EH (cell line): ENCODE measurements at places on chromosomes 1 and 21.

- DNase-seq, result peak; percentile 76
Measured at GRCh38 chr1:33094971-33095604, 14.1 kb downstream of the AZIN2 start.

GRCh38 chr1:169949139-169949538, 55.4 kb upstream of the SCYL3 start:
- DNase-seq, result peak; percentile 61

- peak; percentile 86 for DNase-seq
Measured at GRCh38 chr1:177847843-177848242, 122.0 kb downstream of the SEC16B start.

DNA sequence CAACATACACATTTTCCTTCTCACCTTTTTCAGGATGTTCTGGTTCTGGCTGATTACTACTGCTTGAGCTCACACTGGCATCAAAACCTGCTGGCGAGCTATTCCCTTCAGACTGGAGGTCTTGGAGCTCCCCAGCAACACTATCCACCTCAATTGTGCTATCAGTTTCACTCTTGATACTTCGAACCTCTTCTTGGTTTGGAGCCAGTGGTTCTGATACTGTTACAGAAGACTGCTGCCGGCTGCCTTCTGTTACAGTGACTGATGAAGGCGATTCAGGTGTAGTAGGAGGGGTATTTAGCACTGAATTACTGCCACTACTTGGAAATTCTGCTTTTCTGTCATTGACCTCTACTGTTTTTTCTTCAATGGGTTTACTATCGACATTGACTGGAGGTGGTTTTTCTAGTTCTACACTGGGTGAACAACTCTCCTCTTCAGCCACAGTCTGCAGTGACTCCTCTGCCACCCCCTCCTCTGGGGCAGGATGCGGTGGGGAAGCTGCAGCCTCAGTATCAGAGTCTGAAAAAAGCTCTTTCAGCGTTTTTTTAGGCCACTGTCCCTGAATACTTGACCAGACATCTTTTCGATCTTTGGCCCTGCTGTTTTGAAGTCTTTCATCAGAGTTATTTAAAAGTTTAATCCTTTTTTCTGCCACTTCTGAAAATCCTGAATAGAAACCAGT, 20.7 kb upstream of the RBM34 start:
- no peak for DNase-seq

- no peak for DNase-seq
Measured at GRCh38 chr1:205811660-205812059, 1.3 kb downstream of the SLC41A1 start.

DNA sequence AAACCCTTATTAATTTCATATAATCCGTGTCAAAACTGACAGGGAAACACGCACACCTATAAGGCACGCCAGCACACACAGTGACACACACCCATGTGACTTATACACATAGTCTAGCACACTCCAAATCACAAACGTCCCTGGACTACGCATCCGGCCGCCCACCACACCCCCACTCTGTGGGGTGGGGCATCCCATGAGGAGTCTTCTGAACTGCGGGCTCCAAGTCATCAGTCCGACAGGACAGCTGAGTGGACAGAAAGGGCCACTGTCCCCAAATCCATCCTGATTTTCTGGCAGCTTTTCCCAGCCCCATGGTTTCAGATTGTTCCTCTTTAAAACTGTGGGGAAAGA, 829 bp downstream of the PEA15 start:
- peak; percentile 80 for DNase-seq

DNA sequence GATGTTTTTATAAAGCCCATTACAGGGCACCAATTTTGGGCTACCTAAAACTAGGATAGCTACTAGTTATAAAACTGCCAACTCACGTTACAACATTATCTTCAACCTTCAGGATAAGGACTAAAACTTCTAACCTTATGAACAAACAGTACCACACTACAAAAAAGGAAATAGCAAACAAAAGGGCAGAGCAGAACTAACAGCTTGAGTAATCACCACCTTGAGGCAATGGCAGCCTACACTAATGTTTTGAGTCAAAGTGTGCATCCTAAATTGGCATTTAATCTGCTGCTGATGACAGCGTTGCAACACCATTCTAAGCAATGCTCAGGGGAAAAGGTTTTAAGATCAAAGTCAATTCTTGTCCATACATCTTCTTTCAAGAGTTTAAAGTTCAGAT, 27.2 kb downstream of the PTP4A2 start:
- DNase-seq, result no peak

GRCh38 chr1:61241973-61242381, 159.6 kb downstream of the NFIA start:
- DNase-seq, result no peak

GRCh38 chr1:226063224-226063976, 884 bp downstream of the H3-3A start:
- DNase-seq, result peak; percentile 63

- DNase-seq, result peak; percentile 82
Measured at GRCh38 chr1:192826791-192827546, 18.1 kb downstream of the RGS2 start.

DNA sequence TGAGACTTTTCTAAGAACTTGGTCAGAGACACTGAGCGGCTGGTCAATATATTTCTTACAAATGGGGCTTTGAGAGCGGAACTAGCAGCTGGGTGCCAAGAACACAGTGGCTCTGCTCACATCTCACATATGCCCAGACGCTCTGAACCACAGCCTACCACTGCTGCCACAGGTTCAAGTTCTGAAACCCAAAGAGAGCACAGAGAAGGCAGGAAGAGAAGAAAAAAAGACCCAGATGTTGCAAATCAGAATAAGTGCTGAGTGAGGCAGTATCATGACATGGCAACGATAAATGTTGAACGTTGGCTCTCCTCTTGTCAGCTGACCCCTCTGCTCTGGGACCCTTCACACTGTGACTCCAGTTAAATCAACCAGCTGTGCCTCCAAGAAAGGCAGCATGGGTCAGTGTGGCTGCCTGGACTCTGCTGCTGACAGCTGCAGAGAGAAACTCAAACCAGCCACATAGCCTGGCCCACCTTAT, 26.4 kb downstream of the HIVEP3 start:
- no peak for DNase-seq

DNA sequence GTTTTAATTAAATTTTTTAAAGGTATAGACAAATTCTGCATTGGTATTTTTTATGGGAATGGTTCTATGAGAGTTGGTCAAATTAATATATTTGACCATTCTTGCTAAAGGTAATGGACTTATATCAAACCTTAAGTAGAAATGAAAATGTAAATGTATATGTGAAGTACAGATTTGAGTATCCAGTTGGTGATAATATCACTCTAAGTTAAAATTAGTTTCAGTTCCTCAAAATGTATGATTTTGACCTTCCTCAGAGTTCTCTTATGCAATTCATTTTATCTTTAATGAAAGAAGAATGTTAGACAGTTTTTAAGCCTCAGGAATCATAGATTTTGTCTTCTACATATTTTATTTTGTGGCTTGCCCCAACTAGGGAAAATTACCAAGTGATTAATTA, 1291.5 kb upstream of the B3GALT2 start:
- DNase-seq, result no peak

- DNase-seq, result peak; percentile 55
Measured at GRCh38 chr1:26790551-26790953, 2.8 kb downstream of the PIGV start.

DNA sequence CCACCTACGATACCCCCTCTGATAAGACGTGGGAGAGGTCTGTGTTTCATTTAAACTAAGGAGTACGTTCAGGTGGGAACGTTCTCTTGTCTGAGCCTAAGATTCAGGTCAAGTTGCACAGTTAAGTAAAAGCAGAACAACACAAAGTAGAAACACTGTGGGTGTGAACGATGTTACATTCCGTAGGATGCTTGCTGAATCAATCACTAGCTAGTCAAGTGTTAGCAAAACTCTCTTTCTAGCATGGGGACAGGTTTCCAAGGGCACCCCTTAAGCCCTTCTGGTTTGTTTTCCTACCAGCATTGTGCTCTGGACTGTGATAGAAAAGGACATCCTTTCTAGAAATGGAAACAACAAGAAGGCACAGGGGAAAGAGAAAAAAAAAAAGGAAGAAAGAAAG, 13.3 kb downstream of the C1orf162 start:
- DNase-seq, result no peak

DNA sequence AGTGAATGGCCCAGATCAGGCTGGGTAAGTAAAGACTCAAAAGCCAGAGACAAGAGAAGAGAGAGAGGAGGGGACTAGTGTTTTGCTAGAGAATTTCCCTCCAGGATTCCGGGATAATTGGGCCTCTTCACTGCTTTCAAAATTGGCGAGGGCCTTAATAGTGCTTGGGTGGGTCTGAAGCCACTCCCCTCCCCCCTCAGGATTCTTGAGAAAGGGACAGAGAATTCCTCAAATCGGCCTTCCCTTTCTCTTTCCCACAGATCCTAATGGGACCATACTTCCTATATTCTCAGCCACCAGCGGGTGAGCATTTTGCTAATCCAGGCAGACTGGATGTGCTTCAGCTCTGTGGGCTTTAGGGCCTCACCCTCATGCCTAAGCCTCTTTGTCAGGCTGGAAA, 11.9 kb downstream of the SFN start:
- DNase-seq, result no peak

DNA sequence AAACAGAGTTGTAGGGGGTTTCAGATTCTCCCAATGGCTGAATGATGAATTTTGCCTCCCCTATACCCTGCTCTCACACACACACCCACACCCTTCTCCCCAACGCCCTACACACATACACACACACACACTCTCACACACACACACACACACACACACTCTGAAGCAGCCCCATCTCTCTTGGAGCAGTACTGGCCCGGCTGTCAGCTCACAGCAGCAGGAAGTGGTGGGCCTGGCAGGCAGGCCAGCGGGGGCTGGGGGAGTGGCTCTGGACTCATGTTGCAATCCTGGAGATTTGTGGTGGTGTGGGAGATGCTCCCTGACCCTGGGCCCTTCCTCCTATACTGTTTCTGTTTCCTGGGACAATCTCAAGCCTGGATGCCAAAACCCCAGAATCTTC, 2.2 kb downstream of the IKBKE start:
- peak; percentile 86 for DNase-seq

- peak; percentile 79 for DNase-seq
Measured at GRCh38 chr1:33758698-33759097, 105.2 kb upstream of the HMGB4 start.

DNA sequence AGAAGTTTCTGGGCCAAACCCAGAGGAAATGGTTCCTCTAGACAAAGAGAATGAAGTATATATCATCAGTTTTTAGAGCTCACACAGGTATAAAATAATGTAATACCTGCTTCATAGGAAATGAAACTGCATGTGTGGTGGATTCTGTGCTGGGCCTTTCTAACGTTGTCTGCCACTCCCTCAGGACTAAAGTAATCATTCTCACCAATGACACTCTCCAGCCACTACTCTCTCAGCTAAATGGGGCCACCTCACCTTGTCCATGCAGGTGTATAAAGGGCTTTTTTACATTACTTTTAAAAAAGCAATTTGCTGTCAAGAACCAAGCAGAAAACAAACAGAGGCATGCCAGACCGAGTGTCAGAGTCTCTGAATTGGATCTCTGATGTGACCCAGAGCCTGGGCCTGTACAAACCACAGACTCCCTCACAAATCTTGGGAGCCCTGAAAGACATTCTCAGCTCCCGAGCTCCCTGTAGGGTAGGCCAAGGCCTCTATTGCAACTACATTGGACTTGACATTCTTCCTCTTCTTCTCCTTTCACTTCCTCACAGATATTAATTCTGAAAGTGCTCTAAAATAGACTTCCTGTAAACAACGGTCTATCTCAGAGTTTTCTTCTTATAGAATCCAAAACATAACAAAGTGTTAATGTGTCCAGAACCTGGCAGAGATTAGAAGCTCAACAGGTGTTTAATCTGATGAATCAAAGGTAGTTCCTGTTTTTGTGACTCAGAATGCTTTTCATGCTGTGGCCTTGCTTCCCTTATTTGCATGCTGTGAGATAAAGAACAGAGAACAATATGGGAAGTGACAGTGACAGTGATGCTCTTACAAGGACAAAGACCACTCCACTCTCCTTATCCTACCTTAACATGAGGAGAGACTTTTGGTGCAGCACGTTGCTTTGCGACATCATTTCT, 8.6 kb downstream of the AIM2 start:
- DNase-seq, result no peak

DNA sequence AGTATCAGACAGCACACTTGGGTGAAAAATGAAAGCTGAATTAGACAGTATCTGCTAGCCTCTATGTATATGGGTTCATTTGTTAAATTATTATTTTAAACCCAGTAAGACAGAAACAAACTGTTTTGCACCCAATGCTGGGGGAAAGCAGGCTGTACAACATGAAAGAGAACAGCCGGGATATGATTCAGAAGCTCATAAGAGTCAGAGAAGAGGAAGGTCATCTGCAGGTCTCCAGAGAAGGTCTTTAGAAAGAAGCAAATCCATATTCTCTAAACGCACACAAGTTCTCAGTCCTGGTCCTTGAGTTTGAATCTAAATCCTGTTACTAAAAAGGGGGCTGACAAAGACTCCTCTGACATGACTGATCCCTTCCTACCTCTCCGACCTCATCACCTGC, 155.1 kb downstream of the SIPA1L2 start:
- no peak for DNase-seq

DNA sequence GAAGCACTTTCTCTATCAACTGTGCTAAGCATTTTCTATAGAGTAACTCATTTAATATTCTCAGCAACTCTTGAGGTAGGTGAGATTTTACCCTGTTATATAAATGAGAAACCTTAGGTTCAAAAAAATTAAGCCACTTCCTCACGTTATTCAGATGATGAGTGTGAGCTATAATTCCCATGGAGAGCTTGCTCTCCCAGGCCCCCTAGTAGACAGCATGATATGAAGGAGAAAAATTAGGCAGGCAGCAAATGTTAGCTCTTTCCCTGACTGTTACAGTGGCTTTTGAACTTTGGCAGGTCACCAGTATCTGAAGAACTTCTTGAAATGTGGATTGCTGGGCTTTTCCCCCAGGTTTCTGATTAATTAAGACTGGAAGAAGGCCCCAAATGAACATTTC, 753.1 kb downstream of the NCAM2 start:
- no peak for DNase-seq

GRCh38 chr1:206455289-206455665, 15.0 kb upstream of the IKBKE start:
- DNase-seq, result no peak

GRCh38 chr1:166840309-166841274, 1.3 kb downstream of the POGK start:
- DNase-seq, result peak; percentile 57
